ENCODE measurements at places on chromosomes 2 and 18.

DNA sequence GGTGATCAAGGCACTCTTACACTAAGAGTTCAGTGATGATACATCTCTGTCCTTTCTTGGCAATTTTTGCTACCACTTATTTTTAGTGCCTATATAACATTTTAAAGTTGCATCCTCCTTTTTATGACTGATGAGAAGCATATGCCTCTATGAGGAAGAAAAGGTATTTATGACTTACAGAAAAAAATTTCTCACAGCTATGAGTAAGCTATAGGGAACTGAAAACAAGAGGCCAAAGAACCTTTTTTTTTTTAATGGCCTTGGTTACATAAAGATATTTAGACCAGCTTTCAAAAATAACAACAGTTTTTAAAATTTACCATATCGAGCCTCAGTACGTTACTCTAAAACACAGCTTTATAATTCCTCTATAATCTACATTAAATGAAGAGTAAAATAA, 21.3 kb downstream of the MBD5 start:
- no peak for DNase-seq

- DNase-seq, result no peak
Observed at GRCh38 chr2:43021791-43022509, 204.5 kb downstream of the ZFP36L2 start.

- no peak for DNase-seq
Observed at GRCh38 chr2:108222261-108222660, 17.5 kb upstream of the SULT1C3 start.

- DNase-seq, result no peak
Observed at GRCh38 chr2:42910645-42911405, 118.4 kb upstream of the HAAO start.

DNA sequence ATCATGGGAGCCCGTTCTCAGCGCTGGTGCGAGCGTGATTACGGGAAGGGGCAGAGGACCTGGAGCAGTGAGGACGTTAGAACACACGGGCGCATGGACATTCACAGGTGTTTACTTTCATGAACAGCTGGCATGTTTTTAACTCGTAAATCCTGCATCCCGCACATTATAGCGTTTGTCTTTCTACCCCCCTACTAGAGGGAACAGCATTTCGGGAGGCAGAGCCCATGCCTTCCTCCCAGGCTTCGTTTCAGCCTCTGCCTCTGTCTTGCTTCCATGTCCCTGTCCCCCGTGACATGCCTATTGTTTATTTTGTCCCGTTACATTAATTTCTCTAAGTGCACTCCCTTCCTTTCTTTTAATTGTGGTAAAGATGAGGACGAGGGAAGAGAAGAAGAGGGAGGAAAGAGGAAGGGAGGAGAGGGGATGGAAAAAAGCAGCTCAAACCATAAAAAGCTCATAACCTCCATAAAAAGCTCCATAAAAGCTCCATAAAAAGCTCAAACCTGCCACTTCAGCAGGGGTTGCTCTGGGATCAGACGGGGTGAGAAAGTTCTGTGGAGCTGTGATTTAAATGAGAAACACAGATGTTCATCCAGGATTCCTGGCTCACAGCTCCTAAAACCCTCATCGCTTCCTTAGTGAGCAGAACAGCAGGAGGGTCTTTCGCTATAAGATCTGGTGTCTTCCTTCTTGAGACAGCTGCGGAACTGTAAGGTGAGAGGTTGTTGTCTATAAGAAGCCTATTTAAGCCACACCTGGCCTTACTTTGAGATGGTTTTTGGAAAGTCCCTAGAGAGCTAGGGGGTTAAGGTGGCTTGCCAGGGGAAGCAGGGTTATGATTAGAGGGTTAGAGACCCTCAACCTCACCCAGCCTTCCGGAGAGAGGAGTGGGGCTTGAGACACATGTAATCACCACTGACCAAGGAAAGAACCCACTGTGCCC, 66.6 kb upstream of the SNTG2 start:
- DNase-seq, result no peak

- DNase-seq, result no peak
Observed at GRCh38 chr2:172328103-172328841, 99.1 kb upstream of the ITGA6 start.

DNA sequence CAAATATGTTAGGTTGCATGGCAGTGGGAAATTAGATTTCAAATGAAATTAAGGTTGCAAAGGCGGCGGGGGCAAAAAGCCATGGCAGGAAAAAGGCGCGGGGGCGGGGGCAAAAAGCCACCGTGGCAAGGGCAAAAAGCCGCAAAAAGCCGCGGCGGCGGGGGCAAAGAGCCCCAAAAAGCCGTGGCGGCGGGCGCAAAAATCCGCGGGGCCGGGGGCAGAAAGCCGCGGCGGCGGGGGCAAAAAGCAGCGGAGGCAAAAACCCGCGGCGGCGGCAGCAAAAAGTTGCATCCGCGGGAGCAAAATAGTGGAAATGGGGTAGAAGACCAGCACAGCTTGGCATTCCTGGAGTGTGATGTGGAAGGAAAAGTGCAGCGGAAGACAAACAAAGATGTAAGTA, 417.1 kb downstream of the ANKRD30B start:
- DNase-seq, result no peak

GRCh38 chr2:54569745-54570301, 113.7 kb downstream of the SPTBN1 start:
- no peak for DNase-seq

- no peak for DNase-seq
Observed at GRCh38 chr2:240359695-240360094, 75.8 kb upstream of the GPC1 start.
